ENCODE measurements at places on chromosomes 11 and 22.

- no peak for DNase-seq
Observed at GRCh38 chr11:4087551-4087950, 7.0 kb upstream of the RRM1 start.

GRCh38 chr11:91248199-91248807 lies 976.3 kb upstream of the FAT3 start:
- DNase-seq = no peak

DNA sequence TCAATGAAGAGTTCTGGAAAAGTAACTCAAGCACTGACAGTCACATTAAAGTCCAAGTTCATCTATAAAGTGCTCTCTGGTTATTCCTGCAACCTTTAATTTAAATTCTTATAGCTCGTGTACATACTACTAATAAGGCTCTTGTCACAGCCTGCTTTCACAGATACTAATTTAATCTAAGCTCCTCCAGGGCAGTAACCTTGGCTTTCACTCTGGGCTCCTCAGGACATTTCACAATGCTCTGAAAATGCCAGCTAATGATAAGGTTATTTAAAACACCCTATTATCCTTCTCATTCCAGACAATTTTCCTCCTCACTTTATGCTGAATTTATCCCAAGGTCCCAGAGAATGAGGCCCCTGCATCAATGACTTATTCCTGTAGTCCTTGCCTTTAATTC lies 242.7 kb upstream of the CCDC90B start:
- no peak for DNase-seq

- no peak for DNase-seq
Observed at GRCh38 chr22:27278946-27279345, 522.6 kb downstream of the MN1 start.
